Thoracic aorta (tissue), 2 donors: ENCODE measurements at places on chromosomes 13 and 19.

GRCh38 chr13:53907891-53908290 is 879.3 kb downstream of the OLFM4 start:
- DNase-seq, result no peak

- no peak for DNase-seq
Measured at GRCh38 chr13:113553511-113554332, 30.8 kb upstream of the TFDP1 start.

GRCh38 chr13:48121733-48122132 is 26.8 kb upstream of the MED4 start:
- DNase-seq, result no peak

- no peak for DNase-seq
Measured at GRCh38 chr13:94322925-94323763, 156.3 kb downstream of the DCT start.

GRCh38 chr19:33273065-33273736 is 29.1 kb downstream of the CEBPA start:
- DNase-seq, result no peak

DNA sequence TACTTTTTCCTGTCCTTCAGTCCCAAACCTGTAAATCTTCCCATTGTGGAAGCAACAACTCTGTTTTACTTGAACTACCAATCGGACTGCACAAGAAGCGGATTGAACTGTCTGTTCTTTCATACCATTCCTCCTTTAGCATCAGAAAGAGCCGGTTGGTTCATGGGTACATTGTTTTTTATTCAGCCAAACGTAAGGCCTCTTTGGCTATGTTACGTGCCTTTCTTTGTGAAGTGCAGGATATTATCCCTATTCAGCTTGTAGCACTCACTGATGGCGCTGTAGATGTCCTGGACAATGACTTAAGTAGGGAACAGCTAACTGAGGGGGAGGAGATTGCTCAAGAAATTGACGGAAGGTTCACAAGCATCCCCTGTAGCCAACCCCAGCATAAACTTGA is 60.3 kb downstream of the ARHGAP35 start:
- no peak for DNase-seq

GRCh38 chr19:53871454-53871853 is 3.8 kb downstream of the MYADM start:
- no peak for DNase-seq

- no peak for DNase-seq
Measured at GRCh38 chr19:23222998-23223652, 27.1 kb downstream of the ZNF724 start.
